ENCODE measurements at places on chromosomes 1 and 21.

GRCh38 chr21:36059823-36060158 is 535 bp downstream of the SETD4 start:
- no peak for DNase-seq

DNA sequence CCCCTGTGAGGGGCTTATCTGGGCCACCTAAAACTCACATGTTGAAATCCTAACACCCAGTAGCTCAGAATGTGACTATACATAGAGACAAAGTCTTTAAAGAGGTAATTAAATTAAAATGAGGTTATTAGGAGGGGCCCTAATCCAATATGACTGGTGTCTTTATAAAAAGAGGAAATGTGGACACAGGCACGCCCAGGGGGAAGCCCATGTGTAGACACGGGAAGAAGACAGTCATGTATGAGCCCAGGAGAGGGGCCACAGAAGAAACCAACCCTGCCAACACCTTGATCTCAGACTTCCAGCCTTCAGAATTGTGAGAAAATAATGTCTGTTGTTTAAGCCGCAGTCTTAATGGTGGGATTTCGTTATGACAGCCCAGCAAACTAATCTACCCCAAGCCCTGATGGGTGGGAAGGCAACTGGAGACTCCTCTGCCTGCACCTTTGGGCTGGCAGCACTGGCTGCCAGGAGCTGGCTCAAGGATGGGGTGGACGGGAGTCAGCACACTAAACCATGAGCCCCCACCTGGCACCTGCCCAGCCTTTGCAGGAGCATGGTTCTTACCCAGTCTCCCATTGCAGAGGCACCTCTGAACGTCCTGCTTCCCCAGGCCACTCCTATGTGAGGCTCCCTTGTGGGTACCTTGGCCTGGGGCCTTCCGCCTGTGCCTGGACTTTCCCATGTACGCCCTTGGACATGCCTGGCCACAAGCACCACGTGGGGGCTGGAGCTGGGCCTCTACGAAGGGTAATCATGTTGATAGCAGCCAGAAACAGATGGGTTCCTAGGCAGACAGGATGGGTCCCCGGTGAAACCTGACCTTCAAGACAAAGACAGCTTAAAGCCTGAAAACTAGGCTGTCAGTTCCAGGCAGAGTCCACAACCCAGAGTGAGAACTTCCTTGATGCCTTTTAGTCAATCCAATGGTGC is 57.1 kb upstream of the DMRTB1 start:
- DNase-seq: no peak

GRCh38 chr1:20233394-20233793 is 47.1 kb upstream of the PLA2G2C start:
- DNase-seq: peak; percentile 33

DNA sequence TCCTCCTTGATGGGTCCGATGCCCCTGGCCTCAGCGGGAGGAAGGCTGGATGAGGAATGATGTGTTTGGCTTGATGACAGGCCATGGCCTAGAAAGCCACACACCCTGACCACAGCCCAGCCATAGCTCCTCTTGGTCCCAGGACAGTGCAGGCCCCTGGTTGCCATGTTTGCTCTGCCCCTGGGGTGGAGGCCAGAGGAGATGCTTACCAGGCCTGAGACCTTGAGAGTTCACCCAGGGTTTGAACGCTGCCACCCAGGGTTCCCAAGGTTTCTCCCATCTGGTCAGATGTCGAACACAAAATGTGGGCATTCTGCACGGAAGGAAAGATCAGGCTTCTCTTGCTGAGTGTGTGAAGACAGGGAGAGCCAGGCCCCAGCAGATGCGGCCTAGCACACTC is 2.6 kb downstream of the C1orf226 start:
- DNase-seq: no peak

- DNase-seq: no peak
Observed at GRCh38 chr1:64882574-64883255, 83.6 kb downstream of the JAK1 start.

DNA sequence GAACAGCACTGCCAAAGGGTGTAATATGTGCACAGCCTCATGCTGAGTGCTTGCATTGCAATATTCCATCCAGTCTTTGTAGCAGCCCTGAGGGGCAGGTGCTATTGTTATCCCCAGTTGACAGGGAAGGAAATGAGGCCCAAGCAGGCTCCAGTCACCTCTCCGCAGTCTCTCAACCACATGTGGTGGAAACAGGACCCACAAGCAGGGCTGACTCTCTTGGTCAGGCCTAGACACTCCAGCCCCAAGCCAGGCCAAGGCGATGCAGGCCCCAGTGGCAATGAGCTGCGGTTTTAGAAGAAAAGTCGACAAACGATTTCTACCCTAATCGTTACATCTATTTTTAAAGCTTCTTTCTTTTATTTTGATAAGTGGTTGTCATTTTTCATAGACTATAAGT is 52.6 kb upstream of the GADD45A start:
- no peak for DNase-seq

GRCh38 chr1:175155473-175155856 is 37.1 kb downstream of the KIAA0040 start:
- no peak for DNase-seq

DNA sequence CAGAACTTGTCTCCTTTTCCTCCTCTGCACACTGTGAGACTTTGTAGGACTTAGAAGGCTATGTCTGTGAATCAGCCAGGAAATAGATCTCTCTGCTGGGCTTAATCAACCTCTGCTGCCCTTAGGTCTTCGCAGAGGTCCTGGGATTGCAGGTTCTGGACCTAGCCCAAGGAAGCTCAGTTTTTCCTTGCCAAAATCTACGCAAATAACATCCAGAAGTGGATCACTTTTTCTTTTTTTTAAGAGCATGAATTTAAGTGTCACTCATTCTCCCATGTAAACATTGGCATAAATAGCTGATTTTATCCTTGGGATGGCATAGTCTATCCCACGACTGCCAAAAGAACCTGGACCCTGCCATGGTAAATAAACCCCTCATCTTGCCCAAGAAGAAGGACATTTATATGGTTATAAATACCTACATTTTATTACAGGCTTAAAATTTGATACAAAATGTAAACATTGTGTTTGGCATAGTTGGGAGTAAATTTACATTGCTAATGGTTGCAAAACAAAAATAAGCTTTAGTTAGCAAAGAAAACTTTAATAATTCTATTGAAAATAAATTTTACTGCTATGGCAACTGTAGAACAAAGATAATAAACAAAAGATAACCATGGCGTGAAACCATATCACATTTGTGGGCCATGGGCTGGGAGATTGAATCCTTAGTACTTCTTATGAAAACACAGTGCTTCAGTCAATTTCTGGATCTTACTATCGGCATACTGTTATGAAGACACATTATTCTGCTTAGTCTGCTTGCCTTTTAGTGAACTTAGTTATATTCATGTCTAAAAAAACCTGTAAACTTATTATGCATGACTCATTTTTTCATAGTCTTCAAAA is 24.5 kb upstream of the DISC1 start:
- DNase-seq: no peak

DNA sequence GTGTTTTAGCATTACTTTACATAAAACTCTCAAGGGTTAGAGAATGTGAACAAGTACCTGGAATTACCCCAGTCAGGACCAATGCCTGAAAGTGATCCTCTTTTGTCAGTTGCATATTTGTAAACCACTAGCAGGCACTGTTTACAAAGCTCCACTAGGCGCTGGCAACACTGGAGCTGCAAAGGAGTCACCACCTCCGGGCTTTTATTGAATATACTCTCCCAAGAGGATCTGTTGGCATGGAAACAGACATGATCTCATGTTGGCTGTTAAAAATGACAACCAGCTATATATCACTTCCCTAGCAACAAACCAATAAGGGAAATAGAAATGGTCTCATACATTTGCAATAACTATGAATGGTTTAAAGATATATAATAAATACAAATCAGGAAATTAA is 116.0 kb downstream of the TTLL7 start:
- no peak for DNase-seq

DNA sequence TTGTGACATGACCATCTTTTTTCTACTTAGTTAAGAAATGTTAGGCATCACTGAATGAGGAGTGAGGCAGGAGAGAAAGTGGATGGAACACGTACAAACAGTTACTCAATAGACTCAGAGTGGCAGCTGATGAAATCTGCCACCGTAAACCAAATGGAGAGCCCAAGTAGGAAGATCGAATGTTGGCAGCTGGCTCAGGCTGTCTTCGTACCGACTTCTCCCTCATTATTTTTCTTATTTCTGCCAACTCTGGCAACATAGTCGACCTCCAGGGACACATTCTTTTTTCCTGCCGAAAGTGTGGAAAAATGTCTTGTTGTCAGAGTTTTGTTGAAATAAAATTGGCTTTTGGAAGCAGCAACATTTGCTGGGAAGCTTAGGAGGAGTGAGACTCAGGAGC is 143.3 kb downstream of the GREM2 start:
- DNase-seq: no peak

All from germinal center (tissue), 1 donor.